NCI-H345 (cell line): ENCODE measurements at places on chromosomes 6 and 20.

- DNase-seq, result no peak
Measured at GRCh38 chr6:7402716-7403115, 13.1 kb downstream of the RIOK1 start.

- no peak for DNase-seq
Measured at GRCh38 chr20:15603506-15603905, 969.7 kb downstream of the KIF16B start.

- DNase-seq, result no peak
Measured at GRCh38 chr6:157428427-157429202, 47.6 kb downstream of the ZDHHC14 start.

DNA sequence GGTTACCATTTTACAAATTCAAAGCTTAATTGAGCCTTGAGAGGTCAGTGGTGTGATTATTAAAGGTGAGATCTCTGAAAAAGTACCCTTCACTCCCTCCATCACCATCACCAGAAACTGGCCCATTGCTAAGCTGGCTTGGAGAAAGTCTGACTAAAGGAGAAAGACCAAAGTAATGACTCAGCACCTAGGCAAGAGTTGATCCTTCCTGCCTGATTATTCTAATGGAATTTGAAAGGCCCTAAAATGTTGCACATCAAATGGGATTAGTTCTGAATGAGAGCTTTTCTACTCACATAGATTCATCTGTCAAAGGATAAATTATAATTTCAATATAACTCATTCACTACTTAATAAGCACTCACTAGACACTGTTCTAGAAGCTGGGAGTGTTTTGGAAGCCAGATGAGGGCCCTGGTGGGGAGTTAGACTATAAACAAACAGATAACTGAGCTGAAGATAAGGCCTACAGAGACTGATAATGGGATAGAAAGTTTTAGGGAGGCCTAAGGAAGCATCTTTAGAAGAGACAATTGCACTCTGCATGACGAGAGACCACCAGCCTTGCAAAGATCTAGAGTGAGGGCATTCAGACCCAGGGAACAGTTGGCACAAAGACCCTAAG, 366.7 kb downstream of the SYNE1 start:
- no peak for DNase-seq

GRCh38 chr6:150191809-150192208, 49.0 kb downstream of the PPP1R14C start:
- DNase-seq, result no peak

- no peak for DNase-seq
Measured at GRCh38 chr6:85911067-85911466, 268.4 kb upstream of the SYNCRIP start.

GRCh38 chr20:1118336-1119127, at the start of gene PSMF1:
TSS of gene PSMF1 (plus strand) at chr20:1118602. CDS start at chr20:1118774, 172 bp downstream.
- peak; percentile 97 for DNase-seq

DNA sequence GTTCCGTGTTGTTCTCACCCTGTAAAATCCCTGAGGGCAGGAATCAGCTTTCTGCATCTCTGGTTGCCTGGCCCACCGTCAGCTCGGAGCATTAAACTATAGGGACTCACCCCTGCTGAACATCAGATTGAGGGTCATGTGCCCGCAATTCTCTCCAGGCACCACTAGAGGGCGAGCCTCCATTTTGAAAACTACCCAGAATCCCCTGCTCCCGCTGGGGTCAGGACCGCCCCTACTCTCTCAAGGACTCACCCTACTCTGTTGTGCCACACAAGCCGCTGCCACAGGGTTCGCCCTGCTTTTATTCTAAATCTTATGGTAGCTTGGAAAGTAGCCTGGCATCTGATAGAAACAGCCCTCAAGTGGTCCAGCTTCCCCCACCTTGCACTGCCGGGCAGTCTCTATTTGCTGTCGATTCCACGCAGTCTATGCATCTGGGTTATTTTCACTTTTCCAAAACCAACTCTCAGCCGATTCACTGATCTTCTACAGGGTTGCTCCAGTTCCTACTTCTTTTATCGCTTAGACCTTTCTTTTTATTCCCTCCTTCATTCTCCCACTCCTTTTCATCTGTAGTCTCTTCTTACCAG, 244.1 kb upstream of the QKI start:
- DNase-seq, result no peak

GRCh38 chr20:61662226-61662967, 403.3 kb downstream of the TAF4 start:
- DNase-seq, result no peak

- DNase-seq, result no peak
Measured at GRCh38 chr6:18214003-18214402, 50.3 kb downstream of the DEK start.

DNA sequence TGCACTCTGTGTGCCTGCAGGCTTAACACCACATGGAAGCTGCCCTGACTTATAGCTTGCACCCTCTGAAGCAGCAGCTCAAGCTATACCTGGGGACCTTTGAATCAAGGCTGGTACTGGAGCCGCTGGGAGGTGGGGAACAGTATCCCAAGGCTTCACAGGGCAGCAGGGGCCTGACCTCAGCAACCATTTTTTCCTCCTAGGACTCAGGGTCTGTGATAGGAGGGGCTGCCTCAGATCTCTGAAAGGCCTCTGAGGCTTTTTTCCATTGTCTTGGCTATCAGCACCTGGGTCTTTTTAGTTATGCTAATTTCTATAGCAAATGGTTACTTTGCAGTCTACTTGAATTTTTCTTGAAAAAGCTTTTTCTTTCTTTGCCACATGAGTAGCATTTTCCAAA, 80.2 kb upstream of the OPRM1 start:
- no peak for DNase-seq

DNA sequence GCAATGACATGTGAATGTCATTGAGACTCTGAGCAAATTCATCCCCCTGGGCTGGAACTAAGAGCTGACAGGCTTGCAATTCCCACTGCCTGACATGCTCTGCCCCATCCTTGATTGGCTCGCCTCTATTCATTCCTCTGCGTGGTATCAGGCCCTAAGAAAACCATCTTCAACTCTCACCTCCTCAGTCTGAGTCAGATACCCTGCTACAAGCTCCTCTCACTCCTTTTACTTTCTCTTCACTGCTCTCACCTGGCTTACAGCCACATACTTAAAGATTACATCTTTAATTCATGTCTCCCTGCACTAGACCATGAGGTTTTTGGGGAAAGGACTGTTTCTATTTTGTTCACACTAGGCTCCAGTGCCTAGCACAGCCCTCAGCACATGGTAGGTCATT, 131.6 kb downstream of the KIF6 start:
- DNase-seq, result no peak

GRCh38 chr20:44467289-44467883, 8.3 kb upstream of the TTPAL start:
- no peak for DNase-seq

- DNase-seq, result no peak
Measured at GRCh38 chr20:10247440-10247839, 28.8 kb downstream of the SNAP25 start.

- no peak for DNase-seq
Measured at GRCh38 chr6:133698272-133698671, 190.6 kb upstream of the TCF21 start.

DNA sequence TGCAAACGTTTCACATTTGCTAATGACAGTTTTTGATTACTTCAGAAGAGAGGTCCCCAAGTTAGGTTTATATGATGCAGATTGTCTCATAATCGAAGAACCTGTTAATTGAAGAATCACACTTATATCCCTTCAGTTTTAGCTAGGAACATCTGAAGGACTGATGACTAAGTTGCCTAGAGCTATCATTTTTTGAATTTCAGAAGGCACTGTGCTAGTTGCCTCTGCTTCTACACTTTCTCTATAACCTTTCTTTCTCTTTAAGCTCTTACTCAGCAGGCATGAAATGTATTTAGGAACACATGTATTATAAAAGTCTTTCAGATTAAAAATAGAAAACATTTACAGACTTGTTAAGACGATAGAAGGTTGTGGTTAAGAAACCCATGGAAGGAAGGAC, 14.4 kb upstream of the GJE1 start:
- no peak for DNase-seq
